Stimulated activated CD4-positive, alpha-beta T cell treated with anti-CD3 and anti-CD28 coated beads, Interleukin-1b, Interleukin-23, amount 100 ng/mL, for 24 hours (primary cell): ENCODE measurements at places on chromosomes 12 and 14.

DNA sequence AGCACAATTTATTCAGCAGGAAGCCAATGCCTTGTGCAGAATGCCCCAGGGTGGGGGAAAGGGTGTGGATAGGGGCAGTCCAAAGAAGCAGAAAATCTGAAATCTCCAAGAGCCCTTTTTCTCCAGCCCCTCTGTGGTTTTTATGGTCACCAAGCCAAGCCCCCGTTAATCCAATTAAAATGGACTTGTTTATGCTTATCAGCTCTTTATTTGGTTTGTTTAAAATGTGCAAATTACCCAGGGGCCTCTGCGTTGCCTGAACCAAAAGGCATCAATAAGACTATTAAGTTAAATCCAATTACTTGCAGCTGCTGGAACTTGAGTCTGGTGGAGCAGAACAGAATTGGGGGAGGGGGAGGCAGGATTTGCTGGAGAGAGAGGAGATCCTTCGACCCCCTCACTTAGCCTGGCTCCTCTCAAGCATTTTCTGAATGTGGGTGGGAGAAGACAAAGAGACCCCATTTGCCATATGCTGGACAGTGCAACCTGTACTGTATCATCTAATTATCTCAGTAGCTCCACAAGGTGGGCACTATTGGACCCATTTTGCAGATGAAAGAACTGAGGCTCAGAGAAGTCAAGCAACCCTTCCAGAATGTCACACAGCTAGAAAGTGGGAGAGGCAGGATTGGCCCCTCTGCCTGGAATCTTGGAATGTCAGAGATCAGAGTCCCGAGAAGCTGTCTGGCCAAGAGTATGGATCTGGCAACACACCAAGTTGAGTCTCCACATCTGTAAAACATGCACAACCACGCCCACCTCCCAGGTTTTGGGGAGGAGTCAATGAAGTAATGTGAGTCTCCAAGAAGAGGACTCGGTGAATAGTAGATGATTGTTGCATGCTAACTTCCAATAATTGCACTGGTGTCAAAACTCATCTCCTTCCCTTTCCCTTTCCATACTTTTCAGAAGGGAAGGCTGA is 66.9 kb downstream of the CMKLR1 start:
- no peak for DNase-seq

GRCh38 chr14:39683691-39684260 is 251.5 kb upstream of the FBXO33 start:
- no peak for DNase-seq

- no peak for DNase-seq
Measured at GRCh38 chr12:20410734-20411133, 42.4 kb downstream of the PDE3A start.

GRCh38 chr12:113571713-113572112 is 100.0 kb upstream of the LHX5 start:
- no peak for DNase-seq

GRCh38 chr12:78210894-78211302 is 380.2 kb downstream of the NAV3 start:
- DNase-seq, result no peak

DNA sequence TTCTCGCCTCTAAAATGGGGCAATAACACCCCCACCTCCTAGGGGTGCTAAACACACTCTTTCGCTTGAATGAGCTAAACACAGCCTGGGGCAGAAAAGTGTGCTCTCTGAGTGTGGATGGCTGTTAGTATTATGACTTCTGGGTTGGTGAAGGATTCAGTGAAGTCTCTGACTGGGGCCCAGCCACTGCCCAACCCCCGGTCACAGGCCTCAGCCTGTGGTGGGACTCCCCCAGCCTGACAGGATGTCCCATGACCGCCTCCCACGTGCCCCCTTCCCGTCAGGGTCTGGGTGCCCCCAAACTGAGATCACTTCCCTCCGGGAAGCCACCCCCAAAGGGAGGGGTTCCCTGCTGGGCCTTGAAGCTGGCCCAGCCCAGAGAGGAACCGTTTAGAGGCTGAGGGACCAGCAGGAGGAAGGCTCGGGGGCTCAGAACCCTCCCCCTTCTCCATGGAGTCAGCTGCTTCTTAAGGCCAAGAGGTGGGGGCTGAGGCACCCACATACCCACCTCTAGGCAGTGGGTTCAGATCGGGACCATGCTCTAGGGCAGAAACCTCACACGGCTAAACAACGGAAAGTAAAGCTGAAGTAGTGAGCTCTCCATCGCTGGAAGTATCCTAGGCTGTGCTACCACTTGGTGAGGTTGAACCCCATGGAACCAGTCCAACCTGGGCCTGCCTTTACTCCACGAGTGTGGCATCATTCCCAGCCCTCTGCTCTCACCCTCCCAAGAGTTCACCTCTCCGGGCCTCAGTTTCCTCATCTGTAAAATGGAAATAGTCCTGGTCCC is 13.8 kb downstream of the DTX1 start:
- DNase-seq, result no peak

- no peak for DNase-seq
Measured at GRCh38 chr14:91112194-91112593, 1.7 kb upstream of the DGLUCY start.

- peak; percentile 7 for DNase-seq
Measured at GRCh38 chr12:122356192-122356635, 66.3 kb downstream of the CLIP1 start.

DNA sequence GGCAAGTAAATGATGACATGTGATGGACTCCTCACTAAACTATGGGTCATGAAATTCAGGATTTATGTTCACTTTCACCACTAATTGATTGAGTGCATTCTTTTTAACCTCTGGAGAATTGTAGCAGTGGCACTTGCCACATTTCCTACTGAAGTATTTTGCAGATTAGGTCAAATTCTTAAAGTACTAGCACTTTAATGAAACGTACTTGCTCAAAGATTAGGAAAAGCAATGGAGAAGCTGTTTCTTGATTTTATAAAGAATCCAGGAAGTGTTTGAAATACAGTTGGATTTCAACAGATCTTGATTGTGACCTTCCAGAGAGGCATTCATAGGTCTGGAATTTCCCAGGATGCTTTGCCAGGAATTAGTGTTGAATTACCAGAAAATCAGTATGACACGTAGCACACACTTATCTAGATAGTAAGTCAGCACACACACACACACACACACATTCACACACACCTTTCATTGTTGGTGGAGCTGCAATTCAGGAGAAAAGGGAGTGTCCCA is 162.6 kb downstream of the MYRFL start:
- no peak for DNase-seq

DNA sequence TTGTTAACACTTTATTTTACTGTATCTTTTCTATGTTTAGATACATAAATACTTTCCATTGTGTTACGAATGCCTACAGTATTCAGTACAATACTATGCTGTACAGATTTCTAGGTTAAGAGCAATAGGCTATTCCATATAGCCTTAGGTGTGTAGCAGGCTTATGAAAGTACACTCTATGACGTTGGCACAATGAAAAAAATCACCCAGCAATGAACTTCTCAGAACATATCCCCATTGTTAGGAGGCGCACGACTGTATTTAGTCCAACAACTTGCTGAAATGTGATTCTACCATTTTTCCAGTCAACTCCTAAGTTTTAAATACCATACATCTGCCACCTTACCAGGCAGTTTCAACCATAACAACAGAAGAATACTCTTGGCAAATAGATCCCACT is 1.8 kb downstream of the PARP11 start:
- DNase-seq, result no peak

GRCh38 chr14:75401361-75401760 is 26.5 kb upstream of the JDP2 start:
- no peak for DNase-seq

GRCh38 chr14:102215576-102216250 is 76.0 kb downstream of the WDR20 start:
- DNase-seq, result no peak

- DNase-seq, result no peak
Measured at GRCh38 chr12:115983226-115983798, 294.2 kb downstream of the MED13L start.

DNA sequence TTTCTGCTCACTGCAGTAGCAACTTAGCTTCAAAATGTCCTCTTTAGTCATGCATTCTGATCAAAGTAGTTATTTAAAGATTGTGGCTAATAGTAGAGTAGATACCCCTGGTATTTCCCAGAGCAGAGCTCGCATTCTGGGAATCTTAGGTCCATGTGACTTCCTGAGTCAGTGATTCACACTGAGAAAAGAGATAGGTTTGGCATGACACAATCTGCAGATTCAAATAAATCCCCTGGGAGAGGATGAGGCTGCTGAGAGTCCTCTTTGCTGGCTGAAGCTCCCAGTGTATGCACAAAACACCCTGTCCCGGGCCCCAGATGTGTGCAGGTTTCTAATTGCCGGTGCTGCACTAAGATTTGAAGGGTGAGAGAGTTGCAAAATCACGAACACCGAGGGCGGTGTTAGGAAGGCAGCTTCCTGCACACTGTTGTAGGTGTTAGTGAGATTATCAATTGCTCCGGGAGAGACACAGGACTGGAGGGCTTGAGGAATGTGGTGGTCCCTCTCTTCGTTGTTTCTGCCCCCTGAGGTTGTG is 233.2 kb downstream of the NRXN3 start:
- DNase-seq, result no peak

DNA sequence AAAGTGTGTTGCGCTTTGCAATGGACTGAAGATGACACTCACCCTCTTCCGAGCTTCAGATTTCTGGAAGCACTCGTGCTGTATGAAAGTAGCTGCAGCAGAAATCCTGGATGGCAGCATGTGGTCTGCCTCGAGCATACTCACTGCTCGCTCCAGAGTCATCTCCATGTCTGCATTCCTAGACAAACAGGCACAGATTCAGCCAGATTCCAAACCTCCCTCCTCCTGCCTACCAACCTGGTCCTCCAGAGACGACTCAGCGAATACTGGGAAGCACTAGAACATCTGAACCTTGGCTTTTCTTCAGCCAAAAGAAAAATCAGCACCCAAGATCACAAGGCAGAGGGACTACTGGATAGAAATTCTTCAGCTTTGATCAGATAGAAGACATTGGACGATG is 27.7 kb downstream of the PKP2 start:
- no peak for DNase-seq

- no peak for DNase-seq
Measured at GRCh38 chr14:101253948-101254347, 307.3 kb upstream of the DIO3 start.

GRCh38 chr12:91813701-91814100 is 331.9 kb downstream of the BTG1 start:
- DNase-seq, result no peak

DNA sequence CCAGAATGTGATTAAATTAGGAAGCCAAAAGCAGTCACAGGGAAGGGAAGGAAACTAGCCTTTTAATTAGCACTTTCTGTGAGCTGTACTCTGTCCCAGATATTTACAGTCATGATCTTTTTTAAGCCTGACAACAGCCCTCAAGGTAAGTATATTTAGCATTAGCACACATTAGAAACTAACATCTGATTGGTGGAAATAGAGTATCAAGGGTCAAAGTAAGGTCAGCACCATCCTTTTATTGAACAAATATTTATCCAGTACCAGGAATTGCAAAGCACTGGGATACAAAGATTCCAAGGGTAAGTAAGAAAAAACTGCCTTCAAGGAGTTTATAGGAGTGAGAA is 28.2 kb downstream of the RPGRIP1 start:
- DNase-seq, result no peak

DNA sequence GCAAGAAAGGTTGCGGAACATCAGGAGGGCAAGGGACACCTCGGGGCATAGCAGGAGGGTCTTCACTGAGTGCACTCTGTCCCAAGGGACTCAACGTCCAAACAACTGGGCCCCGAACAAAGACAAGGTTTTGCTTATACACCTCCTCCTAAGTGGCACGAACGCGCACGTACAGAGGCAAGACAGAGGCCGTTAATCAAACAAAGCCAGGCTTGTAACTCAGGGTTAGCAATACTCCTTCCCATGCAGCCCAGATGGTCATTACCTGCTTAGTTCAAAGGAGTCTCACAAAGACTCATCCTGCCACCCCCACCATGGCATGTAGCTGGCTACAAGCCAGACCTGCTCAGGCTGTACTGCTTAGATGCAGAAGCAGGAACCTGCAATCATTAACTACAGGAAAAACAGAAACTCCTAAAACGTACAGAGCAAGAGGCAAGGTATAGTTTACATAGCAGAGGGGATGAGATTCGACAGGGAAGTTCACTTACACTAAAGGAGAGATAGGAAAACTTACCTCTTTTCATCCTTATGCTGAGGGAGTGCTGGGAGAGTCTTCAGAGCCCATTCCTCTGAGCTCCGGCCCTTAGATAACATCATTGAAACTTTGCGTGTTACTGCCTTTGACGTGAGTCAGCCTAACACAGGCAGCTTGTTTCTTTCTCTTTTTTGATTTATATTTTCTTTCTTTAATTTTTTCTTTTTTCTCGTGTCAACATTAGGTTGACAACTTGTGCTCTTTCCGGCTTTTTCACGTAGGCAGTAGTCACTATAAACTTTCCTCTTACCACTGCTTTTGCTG is 1319.1 kb downstream of the TMEM121 start:
- no peak for DNase-seq

- DNase-seq, result no peak
Measured at GRCh38 chr12:47270782-47271664, 191.3 kb upstream of the AMIGO2 start.

DNA sequence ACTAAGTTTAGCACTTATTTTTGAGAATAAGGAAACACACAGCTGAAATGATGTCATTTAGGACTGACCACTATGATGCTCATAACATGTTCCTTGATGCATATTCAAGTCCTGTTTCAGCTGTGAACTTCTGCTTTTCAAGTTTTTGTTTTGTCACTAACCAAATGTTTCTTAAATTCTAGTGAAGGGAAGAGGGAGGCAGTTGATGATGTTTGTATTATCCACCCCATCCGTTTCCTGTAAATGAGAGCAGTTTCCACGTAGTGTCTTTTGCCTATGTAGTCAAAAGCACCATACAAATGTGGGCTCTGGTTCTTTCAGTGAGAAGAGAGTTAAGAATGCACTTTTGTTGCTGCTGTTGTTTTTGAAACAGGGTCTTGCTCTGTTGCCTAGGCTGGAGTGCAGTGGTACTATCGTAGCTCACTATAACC is 491.8 kb downstream of the PCNX1 start:
- DNase-seq, result no peak

DNA sequence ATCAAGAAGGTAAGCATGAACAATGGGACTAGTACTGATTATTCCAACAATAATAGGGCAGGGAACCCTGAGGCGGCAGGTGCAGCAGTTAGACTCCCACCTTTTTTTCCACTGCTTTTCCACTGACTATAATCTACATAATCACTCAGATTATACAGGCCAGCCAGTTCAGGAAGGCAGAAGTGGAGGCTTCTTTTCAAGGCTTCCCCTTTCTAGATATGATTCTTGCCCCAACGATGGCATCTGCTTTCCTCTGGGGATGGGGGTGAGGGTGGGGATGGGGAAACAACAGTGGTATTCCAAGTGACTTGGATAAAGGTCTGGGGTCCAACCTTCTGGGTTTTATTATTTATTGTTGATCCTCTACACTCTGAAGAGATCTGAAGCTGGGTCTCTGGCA is 331 bp downstream of the NCKAP1L start:
- DNase-seq, result no peak
